HS-27A (cell line): ENCODE measurements at places on chromosomes 7 and 10.

- no peak for DNase-seq
Measured at GRCh38 chr7:36686499-36686898, 37.8 kb downstream of the AOAH start.

- no peak for DNase-seq
Measured at GRCh38 chr10:104563548-104563947, 77.5 kb upstream of the SORCS3 start.

- no peak for DNase-seq
Measured at GRCh38 chr10:100654782-100655325, 90.5 kb upstream of the PAX2 start.

- DNase-seq = no peak
Measured at GRCh38 chr10:114096864-114097263, 53.2 kb downstream of the ADRB1 start.

GRCh38 chr7:105876964-105877601 is 684 bp upstream of the ATXN7L1 start:
- no peak for DNase-seq

- DNase-seq = no peak
Measured at GRCh38 chr7:56092789-56093531, at the start of gene PHKG1. Gene PHKG1, minus strand, starts transcription at chr7:56092952. Its CDS starts 4,011 bp downstream, at chr7:56088941.

- DNase-seq = no peak
Measured at GRCh38 chr10:127354992-127355391, 158.6 kb upstream of the INSYN2A start.

DNA sequence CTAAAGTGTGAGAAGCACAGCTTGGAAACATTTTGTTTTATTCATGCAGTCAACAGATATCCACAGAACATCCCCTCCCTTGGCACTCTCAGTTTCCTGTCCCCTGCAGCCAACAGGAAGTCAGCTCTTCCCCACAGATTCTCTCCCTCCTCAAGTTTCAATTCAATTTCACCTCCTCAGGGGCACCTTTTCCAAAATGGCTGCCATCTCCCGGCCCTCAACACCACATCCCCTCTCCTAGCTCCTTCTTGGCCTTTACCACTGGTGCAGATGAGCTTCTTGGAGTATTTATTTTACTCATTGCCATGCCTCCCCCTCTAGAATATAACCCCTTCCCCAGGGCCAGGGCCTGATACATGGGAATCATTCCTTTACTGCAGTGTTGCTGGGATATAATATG is 94.0 kb downstream of the WDR11 start:
- no peak for DNase-seq

DNA sequence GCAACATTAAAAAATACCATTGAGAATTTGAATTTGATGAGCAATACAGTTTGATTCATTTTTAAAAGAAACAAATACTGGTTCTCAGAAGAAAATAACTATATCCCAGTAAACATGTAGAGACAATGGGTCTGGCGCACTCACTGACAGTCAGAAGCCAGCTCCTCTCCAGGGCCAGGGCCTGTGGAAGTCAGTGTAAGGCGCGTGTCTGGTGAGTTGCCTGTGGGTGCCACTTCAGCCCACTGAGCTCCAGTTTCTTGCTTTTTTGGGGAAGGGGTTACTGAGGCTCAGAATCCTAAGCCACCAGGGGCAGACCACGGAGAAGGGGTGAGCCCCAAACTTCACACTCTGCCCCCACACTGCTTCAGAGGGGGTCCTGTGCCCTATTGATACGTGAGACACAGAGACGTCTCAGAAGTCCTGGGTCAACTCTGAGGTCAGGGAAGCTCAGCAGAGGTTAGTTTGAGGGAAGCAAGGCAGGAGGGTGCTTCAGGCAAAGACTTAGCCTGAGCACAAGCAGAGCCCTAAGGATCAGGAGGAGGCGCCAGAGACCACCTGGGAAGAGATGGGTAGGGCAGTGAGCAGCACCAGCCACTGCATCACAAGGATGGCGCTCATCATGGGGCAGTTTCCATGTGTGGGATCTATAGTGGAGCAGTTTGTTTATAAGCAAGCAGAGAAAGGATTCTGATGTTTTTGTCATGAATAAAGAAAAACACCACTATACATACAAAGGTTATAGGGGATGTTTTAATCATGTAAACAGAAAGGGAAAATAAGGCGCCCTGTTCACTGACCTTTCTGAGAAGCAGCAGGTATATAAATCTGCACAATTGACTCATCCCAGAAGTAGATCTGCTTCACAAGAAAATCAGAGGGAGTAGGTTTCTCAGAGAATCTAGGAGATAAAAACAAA is 95.7 kb downstream of the PKD1L1 start:
- no peak for DNase-seq

DNA sequence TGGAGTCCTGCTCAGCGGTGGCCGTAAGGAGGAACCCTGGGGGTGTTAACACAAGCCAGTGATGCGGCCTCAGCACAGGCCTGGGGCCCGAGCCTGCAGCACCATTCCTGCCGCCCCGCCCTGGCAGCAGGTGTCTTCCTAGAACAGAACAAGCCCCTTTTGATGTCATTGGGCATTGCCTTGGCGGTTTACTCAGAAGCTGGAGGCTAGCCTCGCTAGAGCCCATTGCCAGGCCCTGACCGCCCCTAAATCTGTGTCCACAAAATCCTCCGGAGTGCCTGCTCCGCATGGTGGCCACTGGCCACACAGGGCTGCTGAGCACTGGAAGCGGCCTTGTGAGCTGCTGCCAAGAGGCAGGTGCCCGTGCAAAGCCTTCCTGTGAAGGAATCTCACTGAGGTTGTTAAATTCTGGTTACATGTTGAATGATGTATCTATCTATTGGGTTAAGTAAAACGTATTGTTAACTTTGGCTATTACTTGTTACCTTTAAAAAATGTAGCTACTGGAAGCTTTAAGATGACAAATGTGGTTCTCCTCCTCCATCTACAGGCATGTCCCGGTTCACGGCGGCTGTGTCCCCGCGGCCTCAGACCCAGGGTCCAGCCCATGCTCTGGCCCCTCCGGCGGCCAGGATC is 1.2 kb upstream of the INPP5A start:
- DNase-seq = no peak

- no peak for DNase-seq
Measured at GRCh38 chr10:15737656-15738055, 17.9 kb upstream of the ITGA8 start.

- DNase-seq = no peak
Measured at GRCh38 chr10:101784558-101784957, 1.3 kb upstream of the NPM3 start.

GRCh38 chr10:130141460-130141859 is 5.3 kb downstream of the GLRX3 start:
- DNase-seq = no peak

DNA sequence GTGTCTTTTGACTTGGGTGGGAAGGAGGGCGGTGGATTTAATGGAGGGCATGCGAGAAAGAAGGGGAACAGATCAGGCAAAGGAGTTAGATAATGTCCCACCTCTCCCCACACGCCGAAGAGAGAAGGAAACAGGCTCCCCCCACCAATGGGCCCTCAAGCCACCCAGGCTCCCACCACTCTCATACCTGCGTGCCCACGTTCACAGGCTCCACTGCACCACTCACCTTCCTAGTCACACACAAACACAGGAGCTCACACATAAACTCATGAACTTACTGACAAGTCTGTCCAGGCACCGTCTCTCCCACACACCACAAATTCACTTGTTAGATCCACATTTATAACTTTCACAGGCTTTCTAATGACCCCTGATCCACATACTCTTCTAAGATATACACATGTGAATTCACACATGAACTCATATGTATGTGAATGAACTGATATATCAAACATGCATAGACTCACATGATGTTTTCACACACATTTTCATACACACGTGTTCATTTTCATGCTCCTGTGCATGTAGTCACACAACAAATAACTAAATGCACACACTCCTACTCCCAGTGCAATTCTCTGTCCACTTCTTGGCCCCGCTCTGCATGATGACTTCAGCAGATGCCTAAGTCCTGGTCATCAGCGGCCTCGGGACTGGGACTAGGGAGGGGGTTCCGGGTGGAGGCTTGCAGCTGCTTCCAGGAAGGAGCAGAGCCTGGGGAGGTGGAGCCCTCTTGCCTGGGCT is 1.5 kb downstream of the LZTS2 start:
- no peak for DNase-seq

GRCh38 chr7:107596881-107597581 is 17.0 kb downstream of the BCAP29 start:
- DNase-seq = no peak

GRCh38 chr10:85850736-85851135 is 515.9 kb downstream of the GRID1 start:
- no peak for DNase-seq

GRCh38 chr10:112546474-112546873 is 99.5 kb downstream of the VTI1A start:
- no peak for DNase-seq

DNA sequence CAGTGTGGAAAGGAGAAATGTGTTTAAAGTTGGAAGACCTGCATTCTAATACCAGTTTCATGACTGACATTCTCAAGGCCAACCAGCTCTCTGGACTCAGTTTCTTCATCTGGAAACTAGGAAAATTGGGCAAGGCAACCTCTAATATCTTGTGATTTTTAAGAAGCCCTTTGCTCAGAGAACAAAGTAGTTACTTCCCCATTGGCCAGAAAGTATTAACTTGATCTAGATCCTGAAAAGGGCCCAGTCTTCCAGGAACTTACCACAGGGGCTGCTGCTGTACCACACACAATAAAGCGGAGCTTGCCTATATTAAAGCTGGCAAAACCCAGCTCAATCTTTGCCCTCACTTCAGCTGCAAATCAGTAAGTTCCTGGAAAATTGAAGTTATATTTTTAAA is 155.6 kb upstream of the ADO start:
- no peak for DNase-seq

DNA sequence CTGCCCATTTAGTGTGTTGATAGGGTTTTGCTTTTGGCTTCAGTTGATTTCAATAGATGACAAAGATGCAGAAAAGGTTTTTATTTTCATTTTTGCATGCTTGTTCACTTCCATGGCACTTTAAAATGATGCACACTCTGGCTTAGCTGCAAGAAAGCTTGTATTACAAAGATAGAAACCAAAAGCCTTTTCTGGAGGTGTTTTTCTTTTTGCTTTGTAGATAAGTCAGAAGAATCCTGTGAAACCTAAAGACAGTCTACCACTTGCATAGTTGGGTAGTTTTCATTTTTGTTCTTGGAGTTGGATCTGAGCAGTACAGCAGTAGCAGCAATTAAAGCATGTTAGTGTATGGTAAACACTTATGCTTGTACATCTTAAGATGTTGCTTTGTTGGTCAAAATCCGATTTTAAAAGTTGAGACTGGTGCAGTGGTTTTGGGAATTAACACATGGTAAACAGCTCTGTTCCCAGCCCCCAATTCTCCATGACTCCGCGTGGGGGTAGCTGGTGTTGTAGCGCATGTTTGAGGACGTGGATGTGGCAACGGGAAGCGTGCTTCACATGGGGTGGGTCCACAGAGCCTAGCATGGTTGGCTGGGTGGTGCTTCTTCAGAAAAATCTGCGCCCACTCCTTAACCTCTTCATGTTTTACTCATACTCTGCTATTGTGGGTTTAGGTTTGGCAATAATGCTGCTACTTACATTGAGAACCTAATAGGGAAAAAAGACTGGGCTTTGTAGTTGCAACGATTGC is 19.8 kb downstream of the CCNY start:
- DNase-seq = no peak

- DNase-seq = no peak
Measured at GRCh38 chr7:4297165-4297917, 384.8 kb upstream of the FOXK1 start.

DNA sequence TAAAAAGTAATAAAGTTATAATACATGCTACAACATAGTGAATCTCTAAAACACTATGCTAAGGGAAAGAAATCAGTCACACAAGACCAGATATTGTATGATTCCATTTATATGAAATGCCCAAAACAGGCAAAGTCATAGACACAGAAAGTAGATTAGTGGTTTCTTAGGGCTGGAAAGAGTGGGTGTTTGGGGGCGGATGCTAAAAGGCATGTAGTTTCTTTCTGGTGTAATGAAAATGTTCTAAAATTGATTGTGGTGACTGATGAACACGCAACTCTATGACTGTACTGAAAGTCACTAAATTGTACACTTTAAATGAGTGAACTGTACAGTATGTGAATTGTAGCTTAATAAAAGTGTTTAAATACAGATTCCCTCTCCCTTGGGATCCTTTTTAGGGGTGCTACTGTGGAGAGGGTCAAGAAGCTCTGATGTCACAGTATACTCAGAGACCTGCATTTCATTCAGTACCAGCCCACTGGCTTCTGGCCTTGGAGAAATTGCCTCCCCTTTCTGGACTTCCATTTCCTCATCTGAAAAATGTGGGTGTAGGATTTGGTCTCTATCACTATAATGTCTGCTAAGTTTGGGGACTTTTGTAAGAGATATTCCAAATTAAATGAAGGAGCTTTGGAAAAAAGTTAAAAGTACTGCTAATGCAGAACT is 46.4 kb downstream of the AOAH start:
- DNase-seq = no peak

DNA sequence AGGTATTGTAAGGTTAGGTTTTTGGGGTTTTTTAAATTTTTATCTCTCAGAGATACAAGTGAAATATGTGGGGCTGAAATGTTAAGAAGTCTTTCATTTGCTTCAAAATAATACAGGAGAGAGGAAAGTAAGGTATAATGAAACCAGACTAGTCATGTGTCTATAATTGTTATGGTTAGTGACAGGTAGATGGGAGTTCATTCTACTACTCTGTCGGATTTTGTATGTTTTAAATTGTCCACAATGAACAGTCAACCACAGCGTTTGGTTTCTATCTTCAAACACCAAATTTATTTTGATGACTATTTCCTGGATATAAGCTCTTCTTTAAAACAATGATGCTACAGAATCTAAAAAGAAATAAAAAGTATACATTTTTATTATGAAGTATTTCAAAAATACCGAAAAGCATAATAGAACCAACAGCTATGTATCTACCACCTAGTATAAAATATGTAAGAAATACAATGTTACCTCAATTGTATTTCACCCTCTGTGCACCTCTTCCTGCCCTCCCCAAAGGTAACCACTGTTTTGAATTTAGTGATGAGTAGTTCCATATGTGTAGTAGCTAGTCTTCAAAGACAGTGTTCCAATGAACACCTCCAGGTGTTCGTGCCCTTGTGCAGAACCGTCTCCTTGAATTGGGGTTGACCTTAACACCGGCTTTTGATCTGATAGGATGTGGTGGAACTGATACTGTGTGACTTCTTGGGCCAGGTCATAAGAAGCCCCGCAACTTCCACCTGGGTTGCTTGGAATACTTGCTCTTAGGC is 74.8 kb upstream of the CDK1 start:
- DNase-seq = no peak

DNA sequence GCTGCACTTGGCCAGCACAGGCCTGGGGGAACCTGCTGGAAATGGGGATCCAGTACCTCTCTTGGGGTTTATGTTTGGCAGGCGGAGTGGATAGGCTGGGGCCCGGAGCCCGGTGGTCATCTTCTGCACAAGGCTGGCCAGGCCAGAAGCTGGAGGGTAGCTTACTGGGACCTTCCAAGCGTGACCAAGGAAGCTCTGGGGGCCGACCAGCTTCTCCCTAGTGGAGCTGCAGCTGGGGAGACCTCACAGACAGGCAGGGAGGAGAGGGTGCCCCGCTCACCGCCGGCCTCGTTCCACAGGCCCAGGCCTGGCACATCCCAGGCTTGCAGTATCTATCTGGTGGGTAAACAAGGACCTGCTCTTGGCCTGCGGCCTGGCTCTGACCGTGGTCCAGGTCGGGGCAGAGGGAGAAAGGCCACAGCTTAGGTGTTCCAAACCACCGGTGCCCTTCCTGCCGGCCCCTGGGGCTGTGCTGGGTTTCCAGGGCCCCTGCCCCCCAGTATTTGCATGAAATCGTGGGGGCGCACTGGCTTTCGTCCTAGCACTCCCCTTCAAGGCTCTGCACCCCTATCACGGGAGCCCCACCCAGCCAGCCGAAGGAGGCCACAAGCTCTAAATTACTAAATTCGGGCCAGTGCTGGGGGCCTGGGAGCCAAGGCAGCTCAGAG is 1.5 kb upstream of the ELFN1 start:
- DNase-seq = no peak

GRCh38 chr7:98877692-98878364 is 504 bp upstream of the TRRAP start:
- no peak for DNase-seq
